Retina (tissue), 1 donor: ENCODE measurements at places on chromosomes 1 and 21.
A peak's percentile ranks its signal among the peaks of the same experiment; 100 is the strongest.

DNA sequence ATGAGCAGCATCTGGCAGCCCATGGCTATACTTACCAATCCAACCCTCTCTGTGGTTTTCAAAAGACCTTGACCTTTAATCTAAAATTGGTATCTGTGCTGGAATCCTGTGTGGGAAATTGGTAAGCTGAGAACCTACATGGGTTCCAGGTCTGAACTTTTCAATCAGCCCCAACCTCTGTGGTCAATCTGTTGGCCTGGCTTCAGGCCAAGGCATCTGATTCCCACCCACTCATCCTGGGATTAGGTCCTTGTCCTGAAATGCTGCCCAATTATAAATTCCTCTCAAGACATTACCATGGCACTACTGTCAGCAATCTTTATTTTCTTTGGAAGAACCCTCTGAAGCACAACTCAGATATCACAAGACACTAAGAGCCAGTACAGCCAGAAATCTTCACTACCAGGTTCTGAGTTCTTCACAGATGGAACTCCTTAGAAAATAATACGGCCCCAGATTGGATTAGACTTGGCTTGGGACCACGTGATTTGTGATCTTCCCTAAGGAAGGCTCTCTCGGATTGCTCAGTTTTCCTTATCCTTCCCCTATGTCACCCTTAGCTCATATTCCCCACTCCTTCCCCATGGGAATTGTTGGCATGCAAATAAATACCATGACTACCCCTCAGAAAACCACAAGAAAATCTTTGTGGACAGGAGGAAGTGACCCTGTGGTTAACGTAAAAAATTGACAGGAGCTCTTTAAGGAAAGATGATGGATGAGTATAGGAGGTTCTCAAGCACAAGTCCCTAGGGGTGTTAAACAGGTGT lies 207.9 kb upstream of the ST6GALNAC5 start:
- DNase-seq = no peak

DNA sequence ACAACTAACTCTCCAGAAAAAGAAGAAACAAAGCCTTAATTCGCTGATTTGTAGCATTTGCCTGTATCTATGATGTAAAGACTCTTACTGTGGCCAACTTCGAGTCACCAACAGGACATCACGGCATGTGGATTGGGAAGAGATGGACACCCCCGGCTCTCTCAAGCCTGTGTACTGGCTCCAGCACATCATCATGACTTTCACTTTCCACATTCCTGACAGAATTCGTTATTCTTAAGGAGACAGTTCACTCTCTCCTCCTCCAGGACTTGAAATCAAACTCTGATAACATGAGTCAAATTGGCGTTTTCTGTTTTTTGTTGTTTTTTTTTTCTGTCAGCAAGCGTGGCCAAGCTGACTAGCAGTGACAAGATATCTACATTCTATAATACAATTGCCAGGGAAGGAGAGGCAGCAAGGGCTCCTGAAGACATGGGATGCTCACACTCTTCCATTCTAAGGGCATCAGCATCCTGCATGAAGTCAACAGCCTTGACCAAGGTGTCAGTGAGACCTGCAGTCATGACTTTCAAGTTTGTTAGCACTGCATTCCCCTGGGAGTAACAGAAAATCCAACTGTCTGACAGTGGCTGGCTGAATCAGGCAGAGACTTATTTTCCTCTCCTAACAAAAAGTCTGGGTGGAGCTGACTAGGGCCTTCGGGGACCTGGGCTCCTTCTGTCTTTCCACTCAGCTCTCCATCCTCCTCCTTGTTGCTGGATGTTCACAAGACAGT lies 13.3 kb upstream of the TRAF3IP3 start:
- DNase-seq = no peak

DNA sequence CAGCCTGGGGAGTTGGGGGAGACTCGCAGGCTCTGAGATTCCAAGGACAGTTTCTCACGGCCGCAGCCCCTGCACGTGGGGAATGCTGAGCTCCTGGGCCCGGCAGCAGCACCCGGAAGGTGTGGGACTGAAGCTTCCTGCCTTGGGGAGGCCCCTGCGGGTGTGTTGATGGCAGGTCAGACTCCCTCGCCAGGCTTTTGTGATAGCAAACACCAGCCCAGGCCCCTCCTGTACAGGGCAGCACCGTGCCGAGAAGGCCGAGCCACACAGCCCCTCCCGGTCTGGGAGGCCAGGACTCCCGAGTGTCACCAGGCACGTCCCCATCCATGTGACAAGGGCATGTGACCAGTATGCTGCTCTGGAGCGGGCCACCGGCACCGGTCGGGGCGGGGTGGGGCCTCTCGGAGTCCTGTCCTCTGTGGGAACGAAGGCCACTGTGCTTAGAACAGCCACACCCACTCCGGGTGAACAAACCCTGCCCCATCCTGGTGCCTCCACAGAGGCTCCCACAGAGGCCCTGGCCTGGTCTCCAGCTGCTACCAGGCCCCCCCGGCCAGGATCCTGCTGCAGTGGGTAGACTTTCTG lies 31.1 kb upstream of the ARHGEF16 start:
- no peak for DNase-seq

DNA sequence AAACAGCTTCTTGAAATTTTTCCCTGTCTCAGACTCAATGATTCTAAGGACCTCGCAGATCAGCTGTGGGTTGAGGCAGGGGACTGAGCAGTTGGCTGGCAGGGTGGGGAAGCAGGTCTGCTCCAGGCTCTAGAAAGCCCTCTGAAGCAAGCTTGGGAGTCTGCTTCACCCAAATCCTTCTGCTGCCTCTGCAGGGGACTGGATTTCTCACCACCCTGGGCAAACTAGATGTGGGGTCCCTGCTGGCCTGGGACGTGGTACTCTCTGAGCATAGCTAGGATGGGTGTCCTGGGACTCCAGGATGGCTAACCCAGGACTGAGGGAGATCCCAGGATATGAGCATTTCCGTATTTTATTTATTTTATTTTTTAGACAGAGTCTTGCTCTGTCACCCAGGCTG lies 89.3 kb downstream of the LAMC2 start:
- no peak for DNase-seq

DNA sequence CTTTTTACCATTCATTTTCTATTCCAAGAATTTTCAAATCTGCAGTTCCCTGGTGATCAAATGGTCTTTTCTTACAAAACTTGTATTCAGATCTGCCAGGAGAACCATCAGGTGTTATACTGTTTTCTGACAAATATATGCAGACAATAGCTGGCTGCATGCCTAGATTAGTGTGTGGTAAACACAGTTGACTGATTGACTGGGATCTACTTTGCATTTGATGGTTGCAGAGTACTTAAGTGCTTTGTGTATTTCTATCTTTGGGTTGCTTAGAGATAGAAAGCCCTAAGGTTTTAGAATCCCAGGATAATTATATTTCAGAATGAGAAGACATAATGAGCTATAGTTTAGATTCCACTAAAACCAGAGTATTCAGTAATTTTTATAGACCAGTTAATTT lies 102.0 kb upstream of the CHODL start:
- DNase-seq = no peak

DNA sequence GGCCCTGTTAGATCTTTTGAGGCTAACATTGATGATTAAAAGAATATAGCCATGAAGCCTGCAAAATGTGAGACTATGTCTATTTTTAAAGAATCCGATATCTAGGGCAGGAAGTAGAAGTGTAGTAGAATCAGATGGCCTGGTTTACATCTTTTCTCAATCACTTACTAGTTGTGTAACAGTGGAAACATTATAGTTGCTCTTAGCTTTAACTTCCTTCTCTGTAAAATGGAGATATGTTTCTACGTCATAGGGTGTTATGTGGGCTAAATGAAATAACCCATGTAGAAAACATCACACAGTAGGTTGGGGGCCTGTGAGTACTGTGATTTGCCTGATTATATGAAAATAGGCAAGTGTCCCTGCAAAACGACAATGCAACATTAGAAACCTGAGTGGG lies 4.4 kb upstream of the IGFN1 start:
- no peak for DNase-seq

DNA sequence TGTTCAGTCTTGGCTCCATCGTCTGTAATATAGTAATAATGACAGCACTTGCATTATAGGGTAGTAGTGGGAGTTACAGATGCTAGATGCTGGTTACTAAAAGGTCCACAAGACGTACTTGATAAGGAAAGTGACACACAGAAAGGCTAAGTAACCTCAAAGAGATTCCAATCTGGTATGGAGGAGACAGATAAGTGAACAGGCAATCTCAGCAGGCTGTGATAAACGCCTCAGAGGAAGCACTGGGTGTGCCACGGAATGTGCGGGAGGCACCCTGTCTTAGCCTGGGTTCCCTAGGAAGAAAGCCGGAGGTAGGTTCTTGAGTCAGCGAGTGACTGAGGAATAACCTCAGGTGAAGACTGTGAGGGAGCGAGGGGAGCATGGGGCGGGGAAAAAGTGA lies 4.6 kb upstream of the CTPS1 start:
- DNase-seq = no peak

- no peak for DNase-seq
Observed at GRCh38 chr1:214546886-214547641, 4.3 kb downstream of the PTPN14 start.

DNA sequence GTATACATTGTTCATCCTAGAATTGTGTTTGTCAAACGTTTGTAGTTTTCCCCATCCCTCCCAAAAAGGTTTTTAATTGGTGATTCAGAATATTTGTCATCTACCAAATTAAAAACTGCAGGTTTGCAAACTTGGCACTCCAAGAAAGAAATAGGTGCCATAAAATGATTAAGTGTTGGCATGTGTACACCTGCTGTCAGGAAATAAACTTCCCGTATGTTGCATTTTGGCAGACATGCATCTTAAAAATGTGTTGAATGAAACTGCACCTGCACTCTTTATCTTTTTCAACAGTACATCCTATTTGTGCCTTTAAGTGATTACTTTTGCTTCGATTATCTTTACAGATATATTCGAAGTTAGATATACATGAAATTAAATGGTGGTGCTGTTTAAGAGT lies 7.3 kb downstream of the B3GALT2 start:
- DNase-seq = no peak

- peak; percentile 82 for DNase-seq
Observed at GRCh38 chr1:5514527-5515183, 477.6 kb downstream of the NPHP4 start.

DNA sequence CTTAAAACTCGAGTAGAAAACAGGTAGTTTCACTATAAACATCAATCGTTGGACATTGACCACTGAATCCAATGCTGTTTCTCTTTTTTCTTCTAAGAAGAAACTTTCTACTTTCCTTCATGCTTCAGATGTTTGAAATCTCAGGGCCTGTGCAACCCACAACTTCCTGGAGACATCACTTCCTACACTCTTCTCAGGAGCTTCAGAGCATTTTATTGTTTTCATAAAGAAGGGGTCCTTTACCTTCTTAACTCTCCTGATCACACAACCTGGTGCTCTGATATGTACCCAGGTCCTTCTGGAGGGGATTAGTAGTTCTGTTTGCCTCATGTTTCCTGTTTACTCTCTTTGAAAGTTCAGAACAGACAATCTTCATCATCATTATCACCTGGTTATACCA lies 113.0 kb upstream of the VAV3 start:
- no peak for DNase-seq

GRCh38 chr1:207883660-207884250 lies 27.2 kb downstream of the CD34 start:
- no peak for DNase-seq

DNA sequence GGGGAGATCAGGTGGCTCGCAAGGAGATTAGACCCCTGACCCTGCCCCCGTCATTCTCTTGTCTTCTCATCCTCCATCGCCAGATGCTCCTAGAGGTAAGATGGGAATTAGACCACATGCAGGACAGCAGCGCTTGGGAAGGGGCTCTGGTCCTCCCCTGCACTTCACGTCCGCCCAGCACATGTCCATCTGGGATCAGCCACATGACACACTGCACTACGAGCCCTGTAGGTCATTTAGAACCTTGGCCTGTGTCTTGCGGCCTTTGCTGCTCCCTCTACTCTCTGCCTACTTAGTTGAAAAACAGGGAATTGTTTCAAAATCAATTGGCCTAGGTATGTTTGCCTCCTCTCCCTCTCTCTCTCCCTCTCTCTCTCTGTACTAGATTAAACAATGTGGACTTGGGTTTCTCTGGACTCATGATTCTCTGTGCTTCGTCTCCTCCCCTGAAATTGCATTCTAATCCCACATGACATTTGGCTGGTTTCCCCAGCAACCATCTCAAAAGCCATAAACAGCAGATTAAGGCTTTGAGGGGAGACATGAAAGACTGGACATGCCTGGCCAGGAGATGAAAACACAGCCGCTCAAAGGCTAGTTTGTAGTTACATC lies 3.8 kb upstream of the NCMAP start:
- DNase-seq = peak; percentile 74

GRCh38 chr21:42221581-42222345 lies 2.8 kb downstream of the ABCG1 start:
- peak; percentile 65 for DNase-seq

DNA sequence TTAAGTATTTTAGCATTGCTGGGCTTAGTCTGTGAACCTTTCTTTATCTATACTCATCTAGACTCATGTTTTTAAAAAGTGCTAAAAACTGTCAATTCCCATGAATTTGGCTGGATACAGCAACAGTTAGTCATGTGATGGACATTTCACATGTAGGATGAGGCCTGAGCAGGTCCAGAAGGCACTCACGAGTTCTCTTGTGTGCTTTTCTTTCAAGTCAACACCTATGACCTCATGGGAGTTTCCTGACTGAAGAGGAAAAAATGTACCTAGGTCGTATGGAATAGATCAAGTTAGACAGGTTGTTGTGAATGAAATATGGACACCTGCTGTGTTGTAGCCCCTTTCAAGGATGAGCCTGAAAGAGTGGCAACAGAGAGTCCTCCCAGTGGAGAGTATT lies 394.2 kb downstream of the DUSP10 start:
- DNase-seq = no peak

- peak; percentile 54 for DNase-seq
Observed at GRCh38 chr1:234550341-234551031, 59.5 kb downstream of the IRF2BP2 start.

DNA sequence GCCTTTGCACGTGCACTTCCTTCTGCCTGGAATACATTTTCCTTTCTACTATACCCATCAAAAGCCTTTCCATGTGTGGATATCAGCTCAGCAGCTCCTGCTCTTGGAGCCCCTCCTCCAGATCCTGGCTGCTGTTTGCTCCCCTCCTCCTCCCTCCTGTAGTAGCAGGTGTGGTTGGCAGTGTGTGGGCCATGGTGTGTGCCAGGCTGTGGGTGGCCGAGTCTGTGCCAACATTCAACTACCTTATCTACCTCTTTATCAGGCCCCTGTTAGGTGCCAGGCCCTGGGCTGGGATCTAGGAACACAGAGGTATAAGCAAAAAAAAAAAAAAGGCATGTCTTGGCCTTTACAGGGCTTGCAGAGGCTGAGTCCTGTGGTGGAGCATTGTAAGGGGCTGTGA lies 180.6 kb upstream of the JUN start:
- no peak for DNase-seq

DNA sequence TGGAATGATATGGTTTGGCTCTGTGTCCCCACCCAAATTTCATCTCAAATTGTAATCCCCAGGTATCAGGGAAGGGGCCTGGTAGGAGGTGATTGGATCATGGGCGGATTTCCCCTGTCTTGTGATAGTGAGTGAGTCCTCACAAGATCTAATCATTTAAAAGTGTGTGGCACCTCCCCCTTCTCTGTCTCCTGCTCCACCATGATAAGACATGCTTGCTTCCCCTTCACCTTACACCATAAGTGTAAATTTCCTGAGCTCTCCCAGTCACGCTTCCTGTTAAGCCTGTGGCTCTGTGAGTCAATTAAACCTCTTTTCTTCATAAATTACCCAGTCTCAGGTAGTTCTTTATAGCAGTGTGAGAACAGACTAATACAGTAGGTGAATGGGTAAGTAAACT lies 109.3 kb downstream of the DMRTB1 start:
- no peak for DNase-seq
